ENCODE measurements at places on chromosomes 11 and 22.

DNA sequence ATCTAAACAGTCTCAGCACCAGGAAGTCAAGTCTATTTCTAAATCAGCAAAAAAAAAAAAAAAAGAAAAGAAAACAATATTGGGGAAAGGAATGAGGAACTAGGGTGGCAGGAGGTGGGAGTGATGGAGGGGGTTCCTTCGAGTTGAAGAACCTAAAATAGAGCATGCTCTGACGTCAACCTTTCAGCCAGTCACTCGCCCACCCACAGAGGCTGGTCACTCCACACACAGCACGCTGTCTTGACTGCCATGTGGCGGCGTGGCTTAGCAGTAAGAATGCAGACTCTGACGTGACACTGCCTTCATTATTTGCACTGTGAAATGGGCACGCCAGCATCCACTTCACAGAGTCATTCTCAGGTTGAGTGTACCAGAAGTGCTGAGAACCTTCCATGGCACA lies 48.3 kb downstream of the LARGE1 start:
- no peak for DNase-seq

DNA sequence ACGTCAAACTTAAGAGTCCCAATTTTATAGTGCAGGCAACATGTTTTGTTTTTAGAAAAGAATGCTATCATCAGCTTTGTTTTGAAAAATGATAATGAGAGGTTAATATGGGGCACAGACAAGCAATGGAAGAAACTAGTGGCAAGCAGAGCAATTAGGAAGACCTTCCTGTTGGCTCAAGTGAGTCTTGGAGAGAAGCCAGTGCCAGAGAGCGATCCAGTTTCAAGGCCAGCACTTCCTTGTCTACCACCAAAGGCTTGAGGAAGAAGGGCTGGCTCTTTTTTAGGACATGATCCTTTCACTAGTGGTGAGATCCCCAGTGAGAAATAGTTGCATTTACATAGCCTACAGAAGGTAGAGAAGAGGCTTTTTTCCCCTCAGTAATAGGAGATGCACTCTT lies 1340.7 kb downstream of the LRRC4C start:
- no peak for DNase-seq

GRCh38 chr11:34809191-34810106 lies 106.7 kb downstream of the APIP start:
- DNase-seq: no peak

DNA sequence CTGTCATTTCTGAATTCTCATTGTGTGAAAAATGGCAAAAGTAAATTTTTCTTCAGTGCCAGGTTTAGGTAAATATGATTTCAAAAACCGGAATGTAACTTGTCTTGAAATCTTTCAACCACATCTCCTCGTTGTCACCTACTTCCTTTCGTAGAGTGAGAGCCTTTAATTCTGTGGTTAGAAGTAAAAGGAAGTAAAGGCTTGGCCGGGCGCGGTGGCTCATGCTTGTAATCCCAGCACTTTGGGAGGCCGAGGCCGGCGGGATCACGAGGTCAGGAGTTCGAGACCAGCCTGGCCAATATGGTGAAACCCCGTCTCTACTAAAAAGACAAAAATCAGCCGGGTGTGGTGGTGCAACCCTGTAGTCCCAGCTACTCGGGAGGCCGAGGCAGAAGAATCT lies 29.8 kb downstream of the SGSM3 start:
- DNase-seq: no peak

DNA sequence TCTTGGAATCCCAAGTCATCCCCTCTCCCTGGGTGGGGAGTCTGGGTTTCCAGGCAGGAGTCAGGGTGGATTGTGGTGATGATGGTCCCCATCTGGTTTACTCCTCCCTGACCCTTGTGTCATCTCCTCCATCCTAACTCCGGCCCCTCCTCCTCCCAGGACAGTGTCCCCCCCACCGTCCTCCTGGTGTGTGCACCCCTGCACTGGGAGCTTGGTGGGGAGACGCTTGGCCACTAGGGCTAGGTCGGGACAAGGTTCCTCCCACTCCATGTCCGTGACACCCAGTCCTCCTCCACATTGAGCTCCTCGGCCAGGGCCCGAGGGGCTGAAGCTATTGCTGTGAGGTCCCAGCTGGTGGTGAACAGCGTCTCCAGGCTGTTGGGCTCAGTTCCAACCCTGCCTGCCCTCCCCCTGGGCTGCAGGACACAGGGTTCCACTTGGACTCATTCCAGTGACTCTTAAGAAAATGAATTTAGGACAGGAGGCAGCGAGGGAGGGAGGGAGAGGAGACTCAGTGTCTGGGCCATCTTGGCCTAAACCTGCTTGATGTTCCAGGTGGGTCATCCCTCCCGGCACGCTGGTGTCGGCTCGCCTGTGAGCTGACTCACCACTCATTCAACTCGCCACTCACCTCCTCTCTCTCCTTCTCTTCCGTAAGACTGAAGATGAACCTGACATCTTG lies 433.2 kb downstream of the TBC1D22A start:
- no peak for DNase-seq

GRCh38 chr11:44861849-44862557 lies 88.7 kb downstream of the TP53I11 start:
- peak; percentile 84 for DNase-seq
